ENCODE measurements at places on chromosomes 3 and 15.

- DNase-seq, result no peak
These were observed 32.4 kb downstream of the EHD4 start for GRCh38 chr15:41939986-41940385.

GRCh38 chr3:52026041-52026440 is 30.3 kb downstream of the DUSP7 start:
- no peak for DNase-seq

DNA sequence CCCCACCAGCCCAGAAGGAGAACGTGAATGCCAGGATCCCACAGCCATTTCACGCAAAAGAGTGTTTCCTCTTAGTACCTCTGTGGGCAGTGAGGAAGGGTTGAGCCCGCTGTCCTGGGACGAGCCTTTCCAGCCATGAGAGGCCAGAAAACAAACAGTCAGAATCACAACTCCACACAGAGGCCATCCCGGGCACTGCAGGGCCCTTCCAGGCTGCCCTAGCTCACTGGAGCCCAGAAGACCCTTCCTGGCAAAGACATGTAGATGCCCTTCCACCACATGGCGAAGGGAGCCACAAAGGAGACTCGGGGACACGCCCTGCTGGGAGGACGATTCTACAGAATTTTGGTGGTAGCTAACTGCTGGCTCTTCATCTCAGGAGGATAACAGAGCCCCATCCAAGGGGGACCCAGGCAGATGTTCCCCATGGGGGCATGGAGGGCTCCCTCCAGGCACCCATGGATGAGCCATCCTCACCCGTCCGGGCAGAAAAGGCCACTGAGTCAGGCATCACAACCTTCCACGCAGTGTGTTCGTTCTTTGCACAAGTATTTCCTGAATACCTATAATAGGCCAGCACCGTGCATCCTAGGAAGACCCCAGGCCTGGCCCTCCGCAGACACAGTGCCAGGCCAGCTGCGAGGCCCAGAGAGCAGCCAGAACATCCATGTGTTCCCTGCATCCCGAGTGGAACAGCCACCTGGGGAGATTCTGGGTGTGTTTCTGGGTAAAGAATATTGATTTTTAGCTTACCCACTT is 47.2 kb downstream of the SLC12A8 start:
- no peak for DNase-seq

DNA sequence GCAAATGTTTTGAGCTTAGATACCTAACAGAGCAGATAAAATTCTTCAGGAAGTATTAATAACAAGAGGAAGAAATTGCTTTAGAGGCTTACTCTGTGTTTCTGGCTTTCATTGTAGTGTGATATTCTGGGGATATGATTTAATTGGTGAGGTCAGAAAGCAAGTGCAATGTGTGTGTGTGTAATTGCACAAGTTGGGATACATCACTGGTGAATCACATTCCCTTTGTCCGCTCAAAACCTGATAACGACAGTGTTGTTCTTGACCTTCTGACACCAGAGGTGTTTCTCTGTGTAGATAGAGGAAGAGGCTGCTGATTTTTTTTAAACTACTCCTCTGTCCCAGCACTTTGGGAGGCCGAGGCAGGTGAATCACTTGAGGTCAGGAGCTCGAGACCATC is 161.1 kb downstream of the CACNA2D3 start:
- no peak for DNase-seq

DNA sequence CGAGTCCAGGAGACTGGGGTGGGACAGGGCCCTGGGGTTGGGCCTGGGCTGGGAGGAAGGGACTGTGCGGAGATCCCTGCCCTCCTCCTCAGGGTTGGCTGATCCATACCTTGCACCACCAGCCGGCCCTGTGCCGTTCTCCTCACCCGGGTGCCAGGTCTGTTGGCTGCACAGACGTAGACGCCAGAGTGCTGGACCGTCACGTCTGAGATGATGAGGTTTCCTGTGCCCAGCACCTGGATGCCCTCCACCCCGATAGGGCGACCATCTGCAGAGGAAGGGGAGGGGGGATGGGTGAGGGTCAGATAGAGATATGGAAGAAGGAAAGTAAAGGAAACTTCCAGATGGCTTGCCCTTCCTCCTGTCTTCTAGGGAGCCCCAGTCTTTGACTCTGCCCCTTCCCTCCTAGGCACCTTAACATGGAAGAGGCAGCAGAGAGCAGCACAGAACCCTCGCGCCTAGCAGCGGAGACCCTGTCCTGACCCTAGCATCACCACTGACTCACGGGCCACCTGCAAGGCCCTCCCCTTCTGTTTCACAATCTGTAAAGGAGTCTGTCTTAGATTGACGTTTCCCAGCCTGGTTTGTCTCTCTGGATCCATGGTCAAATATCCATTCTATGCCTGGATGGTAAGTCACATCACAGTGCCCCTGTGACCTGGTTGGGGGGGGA is 28.8 kb downstream of the RNU5B-1 start:
- no peak for DNase-seq

- DNase-seq, result no peak
These were observed 61.4 kb downstream of the TM2D3 start for GRCh38 chr15:101590785-101591184.

DNA sequence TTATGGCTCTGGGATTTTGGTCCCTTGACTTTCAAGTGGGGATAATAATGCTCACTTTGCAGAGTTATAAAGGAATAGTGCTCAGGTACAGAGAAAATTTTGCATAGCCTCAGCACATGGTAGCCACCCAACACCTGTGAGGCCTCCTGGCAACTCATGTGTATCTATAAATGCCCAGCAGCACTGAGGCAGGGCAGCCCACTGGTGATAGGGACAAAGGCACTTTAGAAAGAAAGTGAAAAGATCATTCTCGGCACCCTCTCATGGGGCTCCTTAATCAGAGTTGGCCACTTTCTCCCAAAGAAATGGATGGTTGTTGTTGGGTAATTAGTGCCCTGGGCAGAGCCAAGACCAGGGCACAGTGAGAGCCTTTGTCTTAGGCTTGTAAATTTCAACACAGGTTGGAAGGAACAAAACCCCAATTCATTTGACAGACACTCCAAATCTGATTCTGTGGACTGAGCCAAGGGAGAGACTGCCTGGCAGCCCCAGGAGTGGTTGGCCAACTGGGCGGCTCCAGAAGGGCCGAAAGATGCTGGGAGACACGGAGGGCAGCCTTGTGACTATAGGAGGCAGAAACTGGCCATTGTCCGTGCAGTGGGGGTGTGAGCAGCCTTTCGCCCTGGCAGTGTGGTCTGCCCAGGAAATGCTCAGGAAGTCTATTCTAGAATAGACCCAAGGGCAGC is 213.2 kb upstream of the RGMA start:
- no peak for DNase-seq

DNA sequence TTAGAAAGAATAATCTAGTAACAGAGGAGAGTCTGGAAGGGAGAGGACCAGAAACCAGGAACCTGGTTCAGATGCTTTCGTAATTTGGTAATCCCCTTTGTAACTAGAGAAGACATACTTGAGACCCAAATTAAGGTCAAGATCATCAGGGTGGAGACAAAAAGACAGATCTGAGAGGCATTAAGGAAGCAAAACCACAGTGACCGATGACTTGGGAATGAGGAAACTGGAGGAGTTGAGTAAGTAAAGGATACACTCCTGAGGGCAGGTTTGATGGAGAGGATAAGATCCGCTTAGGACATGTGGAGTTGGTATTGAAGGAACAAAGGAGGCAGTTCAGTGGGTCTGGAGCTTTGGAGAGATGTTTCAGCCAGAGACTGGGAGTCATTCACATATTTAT is 23.6 kb upstream of the BCL2A1 start:
- no peak for DNase-seq

DNA sequence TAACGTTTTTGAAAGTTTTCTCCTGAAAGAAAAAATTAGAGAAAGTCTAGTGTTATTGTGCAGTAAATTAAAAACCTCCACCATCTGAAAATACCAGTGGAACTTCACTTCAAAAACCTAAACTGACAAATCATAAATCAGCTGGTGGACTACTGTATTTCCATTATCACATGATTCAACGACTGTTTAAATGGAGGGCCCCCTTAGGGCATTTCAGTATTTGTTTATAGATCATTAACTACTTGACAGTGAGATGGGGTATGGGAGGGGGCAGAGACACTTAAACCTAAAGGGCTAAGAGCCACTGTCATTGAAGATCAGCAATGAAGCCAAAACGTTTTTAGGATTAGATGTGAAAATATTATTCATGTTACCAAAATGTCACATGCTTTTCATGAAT is 8.8 kb upstream of the C15orf61 start:
- DNase-seq, result no peak

DNA sequence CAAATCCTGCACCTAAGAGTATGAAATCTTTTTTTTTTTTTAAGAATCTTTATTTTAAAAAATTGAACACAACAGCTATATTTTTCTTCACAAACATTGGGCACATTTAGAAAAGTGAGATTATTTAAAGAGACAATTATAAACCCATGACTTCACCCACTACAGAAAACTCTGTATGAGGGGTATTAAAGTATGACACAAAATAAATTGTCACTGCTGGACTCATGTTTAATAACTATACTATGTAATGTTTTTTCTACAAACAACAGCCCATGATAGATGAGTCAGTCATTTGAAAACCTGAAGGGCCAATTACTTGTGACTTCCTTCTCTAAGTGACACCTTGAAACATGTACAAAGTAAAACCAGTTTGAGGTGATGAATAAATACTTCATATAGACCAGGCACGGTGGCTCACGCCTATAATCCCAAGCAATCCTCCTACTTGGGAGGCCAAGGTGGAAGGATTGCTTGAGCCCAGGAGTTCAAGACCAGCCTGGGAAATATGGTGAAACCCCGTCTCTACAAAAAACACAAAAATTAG is 36.0 kb downstream of the AQR start:
- DNase-seq, result no peak

GRCh38 chr15:32683906-32684584 is 33.8 kb upstream of the GREM1 start:
- DNase-seq, result no peak

- no peak for DNase-seq
These were observed 21.4 kb upstream of the NR2C2 start for GRCh38 chr3:14925729-14926591.

DNA sequence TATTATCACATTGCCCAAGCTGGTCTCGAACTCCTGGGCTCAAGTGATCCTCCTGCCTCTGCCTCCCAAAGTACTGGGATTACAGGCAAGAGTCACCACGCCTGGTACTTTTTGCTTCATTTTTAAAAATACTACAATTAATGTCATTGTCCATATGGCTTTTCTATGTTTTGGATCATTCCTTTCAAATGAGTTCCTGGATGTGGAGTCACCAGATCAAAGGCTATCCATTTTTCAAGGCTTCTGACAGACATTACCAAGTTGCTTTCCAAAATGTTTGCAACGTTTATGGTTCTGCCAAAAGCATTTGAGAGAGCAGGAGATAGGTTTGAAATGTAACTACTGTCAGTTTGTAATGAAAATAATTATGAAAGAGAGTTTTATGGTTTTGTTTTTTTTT is 34.2 kb upstream of the BCL2L10 start:
- DNase-seq, result no peak

- no peak for DNase-seq
These were observed 33.0 kb upstream of the ABHD17C start for GRCh38 chr15:80662129-80662528.

GRCh38 chr3:10783360-10784351 is 32.4 kb upstream of the SLC6A11 start:
- DNase-seq, result no peak

GRCh38 chr3:114827495-114827894 is 319.6 kb downstream of the ZBTB20 start:
- DNase-seq, result no peak

- DNase-seq, result no peak
These were observed 244.5 kb downstream of the CACNA2D3 start for GRCh38 chr3:54366839-54367238.

DNA sequence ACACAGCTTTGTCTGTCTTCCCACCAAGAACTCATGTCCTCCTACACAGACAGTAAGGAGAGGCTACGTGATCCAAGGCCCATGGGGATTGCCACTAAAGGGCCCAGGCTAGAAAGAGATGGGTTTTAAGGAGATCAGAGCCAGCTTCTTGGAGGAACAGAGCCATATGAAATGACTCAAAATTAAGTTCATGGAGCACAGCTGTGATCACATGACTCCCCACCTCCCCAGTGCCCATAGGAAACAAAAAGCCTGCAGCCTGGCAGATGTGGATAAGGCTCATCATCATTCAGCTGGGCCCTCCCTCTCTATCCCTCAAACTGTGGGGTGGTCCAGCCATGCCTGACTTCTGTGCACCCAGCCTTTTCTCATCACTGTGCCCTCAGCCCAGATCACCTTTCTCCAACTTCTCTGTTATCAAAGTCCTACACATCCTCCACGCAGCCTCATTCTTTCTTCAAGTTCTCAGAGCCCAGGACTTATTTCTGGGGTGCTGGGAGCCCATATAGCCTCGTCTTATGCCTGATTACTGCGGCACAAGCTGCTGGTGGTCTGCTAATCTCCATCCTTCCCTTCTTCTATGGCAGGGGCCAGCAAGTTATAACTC is 137.6 kb downstream of the SMAD6 start:
- no peak for DNase-seq

DNA sequence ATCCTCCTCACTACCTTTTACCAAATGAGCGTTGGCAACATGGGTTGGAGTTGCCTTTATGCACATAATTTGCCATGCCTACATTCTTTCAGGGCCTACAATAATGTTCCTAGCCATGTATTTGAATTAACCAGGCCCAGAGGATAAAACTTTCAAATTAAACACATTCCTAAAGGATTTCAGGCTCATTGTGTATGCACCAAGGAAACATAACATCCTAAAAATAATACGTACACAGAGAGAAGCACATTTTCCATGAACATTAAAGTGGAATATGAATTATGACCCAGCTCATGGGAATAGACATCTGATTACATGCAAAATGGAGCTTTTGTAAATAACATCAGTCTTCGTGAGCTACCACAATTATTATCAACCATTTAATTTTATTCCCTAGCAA is 203.3 kb downstream of the RORA start:
- DNase-seq, result no peak

GRCh38 chr15:90165659-90166489 is 35.3 kb upstream of the SEMA4B start:
- DNase-seq, result no peak

DNA sequence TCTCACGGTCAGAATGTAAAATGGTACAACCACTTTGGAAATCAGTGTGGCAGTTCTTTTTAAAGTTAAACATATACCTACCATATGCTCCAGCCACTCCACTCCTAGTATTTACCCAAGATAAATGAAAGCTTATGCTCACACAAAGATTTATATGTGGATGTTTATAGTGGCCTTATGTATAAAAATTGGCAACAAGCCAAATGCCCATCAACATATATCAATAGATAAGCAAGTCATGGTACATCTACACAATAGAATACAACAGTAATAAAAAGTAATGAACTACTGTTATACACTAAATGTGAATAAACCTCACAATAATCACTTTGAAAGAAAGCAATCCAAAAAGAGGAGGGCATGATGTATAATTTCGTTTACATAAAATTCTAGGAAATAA is 153.5 kb upstream of the LMCD1 start:
- no peak for DNase-seq

Data from stimulated activated CD8-positive, alpha-beta memory T cell treated with anti-CD3 and anti-CD28 coated beads, Interleukin-7, amount 100 ng/mL, for 48 hours (primary cell).